Thymus (tissue), 14 donors: ENCODE measurements at places on chromosomes 13 and 19. TPM values are rescaled to one million over a fixed set of nuclear protein-coding genes. Genes with fewer than 3 reads are reported as not detected.
A peak's percentile ranks its signal among the peaks of the same experiment; 100 is the strongest.

Gene SHANK1
- total RNA-seq = 1.8 TPM

Gene ZNF69
- 5.1 TPM for total RNA-seq

Gene PSPN
- 0.90 TPM for total RNA-seq

Gene LCP1
- total RNA-seq = 596 TPM

Gene MYH14
- total RNA-seq = 1.6 TPM

Gene POU2F2
- 1.5 TPM for total RNA-seq

Gene SMG9
- total RNA-seq = 16.0 TPM

- H3K27me3 ChIP-seq = no peaks in the 10 kb centered on the region
- peaks cover 23% of the 10 kb centered on the region for H3K4me1 ChIP-seq
- DNase-seq = no peak
- no peak overlapping the region for H3K4me3 ChIP-seq
- no peak overlapping the region for H3K27ac ChIP-seq
Observed at GRCh38 chr19:43501661-43502418, 2.7 kb downstream of the PHLDB3 start.

DNA sequence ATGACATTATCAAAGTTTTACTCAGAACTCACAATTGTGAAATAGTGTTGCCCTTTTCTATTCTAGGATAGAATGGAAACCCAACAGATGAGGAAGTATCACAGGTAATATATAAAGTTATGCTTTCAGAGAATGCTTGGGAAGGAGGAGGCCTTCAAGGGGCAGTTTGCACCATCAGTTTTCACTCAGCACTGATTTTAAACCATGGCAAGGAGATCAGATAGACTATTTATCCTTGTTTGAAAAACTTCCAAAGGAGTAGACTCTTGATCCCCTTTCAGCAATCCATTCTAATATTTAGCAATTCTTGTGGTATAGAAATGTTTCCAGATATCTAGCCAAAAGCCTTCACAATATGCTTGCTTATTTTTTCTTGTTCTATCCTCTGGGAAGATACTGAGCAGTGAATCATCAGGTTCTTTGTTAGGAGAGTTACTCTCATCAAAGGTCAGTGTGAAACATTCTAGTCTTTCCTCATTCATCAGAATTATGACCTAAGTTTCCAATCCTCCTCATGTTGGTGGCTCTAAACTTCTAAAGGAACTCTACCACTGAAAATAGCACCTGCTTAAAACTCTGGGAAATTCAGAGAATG, 3.8 kb downstream of the GPC6 start:
- no peak overlapping the region for H3K4me3 ChIP-seq
- no peaks in the 10 kb centered on the region for H3K4me1 ChIP-seq
- no peak overlapping the region for H3K27ac ChIP-seq
- no peaks in the 10 kb centered on the region for H3K36me3 ChIP-seq
- H3K27me3 ChIP-seq = peaks cover 38% of the 10 kb centered on the region

- no peaks in the 10 kb centered on the region for H3K4me1 ChIP-seq
- no peaks in the 10 kb centered on the region for H3K36me3 ChIP-seq
- no peaks in the 10 kb centered on the region for H3K27me3 ChIP-seq
- H3K27ac ChIP-seq = no peak overlapping the region
Observed at GRCh38 chr13:43994999-43995859, 115.5 kb downstream of the LACC1 start.

DNA sequence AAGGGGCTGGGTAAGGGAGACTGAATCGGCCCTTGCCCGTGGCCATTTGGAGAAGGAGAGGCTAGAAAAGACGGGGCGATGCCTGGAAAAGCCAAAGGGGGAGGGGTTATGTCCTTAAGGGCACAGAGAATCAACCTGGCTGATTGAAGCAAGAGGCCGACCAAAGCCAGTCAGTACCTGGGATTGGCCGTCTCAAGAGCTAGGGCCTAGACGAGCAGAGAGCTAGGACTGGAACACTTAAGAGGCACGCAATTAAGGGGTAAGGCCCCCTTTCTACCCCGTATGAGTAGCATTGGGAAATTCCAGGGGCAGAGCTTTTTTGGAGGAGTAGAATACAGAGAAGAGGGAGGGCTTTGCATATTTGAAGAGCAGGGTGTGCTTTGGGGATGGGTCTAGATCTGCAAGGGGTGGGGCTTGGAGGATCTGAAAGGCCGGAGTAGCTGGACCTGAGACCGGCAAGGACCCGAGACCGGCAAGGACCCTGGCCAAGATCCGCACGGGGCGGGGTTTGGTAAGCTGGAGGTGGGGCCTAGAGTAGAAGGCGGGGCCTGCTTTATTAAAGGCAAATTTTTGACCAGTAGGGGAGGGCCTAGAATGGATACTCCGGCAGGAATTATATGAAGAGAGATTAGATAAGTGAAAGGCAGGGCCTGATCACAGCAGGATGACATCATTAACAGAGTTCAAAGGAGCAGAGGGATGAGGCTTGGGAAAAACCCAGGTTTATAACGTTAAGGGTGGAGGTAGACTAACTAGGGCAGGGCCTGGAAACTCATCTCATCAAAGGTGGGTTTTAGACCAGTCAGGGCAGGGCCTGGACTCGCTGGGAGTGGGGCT, 10.7 kb upstream of the CACNG6 start:
- no peaks in the 10 kb centered on the region for H3K36me3 ChIP-seq
- no peaks in the 10 kb centered on the region for H3K4me1 ChIP-seq
- no peak overlapping the region for H3K27ac ChIP-seq
- no peak for DNase-seq
- H3K27me3 ChIP-seq = peaks cover 76% of the 10 kb centered on the region

DNA sequence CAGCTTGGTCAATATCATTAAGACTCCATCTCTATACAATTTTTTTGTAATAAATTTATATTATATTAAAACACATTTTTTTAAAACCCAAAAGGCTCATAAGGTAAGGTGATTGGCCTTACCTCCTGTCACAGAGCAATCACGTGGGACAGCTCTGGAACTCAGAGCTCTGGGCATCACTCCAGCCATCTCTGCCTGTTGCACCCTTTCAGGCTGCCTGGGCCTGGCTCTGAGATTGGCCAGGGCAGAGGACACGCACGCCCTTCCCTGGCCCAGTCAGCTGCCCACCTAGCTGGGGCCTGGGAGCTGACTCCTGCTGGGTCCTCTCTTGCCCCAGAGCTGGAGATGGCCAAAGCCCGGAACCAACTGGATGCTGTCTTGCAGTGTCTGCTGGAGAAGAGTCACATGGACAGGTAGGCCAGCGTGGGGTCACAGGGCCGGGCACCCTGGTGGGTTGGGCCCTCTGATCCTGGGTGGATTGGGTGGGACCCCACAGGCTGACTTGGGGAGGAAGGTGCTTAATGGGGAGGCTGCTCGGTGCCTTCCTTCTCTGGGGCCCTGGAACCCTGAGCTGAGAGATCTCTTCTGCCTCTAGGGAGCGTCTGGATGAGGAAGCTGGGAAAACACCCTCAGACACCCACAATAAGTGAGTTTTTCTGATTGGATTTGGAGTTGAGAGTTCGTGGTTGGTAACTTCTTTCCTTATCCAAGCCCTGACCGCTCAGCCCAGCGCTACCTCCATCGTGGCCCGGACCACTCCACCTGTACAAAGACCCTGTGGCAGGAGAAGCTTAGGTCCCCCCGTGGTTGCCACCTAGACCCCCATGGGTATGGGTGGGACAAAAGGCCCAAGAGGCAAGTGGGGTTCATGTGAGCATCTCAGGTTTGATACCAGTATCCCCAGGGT, 3.7 kb downstream of the LIN37 start:
- H3K4me1 ChIP-seq = peaks cover 32% of the 10 kb centered on the region

- DNase-seq = peak; percentile 89
- H3K4me3 ChIP-seq = peak within 1 kb of the TSS; percentile 95
- H3K4me1 ChIP-seq = peaks cover 27% of the 10 kb centered on the region
- H3K36me3 ChIP-seq = peaks cover 37% of the 10 kb centered on the region
- H3K27me3 ChIP-seq = peaks cover 4% of the 10 kb centered on the region
Observed at GRCh38 chr19:38849860-38850435, at the start of gene HNRNPL. Gene HNRNPL (minus strand): TSS chr19:38849986. CDS start chr19:38849966, 20 bp downstream.

DNA sequence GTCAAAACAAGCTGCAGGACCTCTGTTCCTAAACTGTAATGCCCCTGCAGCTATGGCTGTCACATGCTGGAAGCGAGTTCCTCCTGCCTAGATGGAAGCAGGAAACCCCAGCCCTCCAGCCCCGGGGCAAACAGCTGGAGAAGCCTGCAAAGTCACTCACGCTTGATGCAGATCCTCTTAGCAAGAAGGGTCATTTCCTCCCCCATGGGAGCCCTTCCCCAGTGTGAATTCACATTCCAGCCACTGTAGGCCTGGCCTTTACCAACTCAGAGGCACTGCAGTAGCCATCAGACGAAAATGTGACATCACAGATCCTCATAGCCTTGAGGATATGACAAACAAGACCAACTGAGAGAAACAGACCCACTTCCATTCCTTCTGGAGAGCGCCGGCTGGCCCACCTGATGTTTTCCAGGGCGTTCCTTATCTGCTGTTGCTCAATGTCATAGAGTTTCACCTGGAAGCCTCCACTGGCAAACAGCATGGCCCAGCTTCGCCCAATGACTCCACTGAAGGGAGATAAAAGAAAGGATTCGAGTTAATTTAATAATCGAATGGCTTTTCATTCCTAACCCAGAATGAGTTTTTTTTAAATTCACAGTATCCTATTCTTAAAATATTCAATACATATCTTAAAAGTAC, 13.5 kb downstream of the CRYL1 start:
- DNase-seq = no peak
- no peaks in the 10 kb centered on the region for H3K4me1 ChIP-seq
- H3K27ac ChIP-seq = no peak overlapping the region
- no peaks in the 10 kb centered on the region for H3K27me3 ChIP-seq
- no peaks in the 10 kb centered on the region for H3K36me3 ChIP-seq

- H3K36me3 ChIP-seq = no peaks in the 10 kb centered on the region
- H3K27me3 ChIP-seq = no peaks in the 10 kb centered on the region
- H3K4me3 ChIP-seq = no peak overlapping the region
- H3K27ac ChIP-seq = no peak overlapping the region
- no peak for DNase-seq
- H3K4me1 ChIP-seq = no peaks in the 10 kb centered on the region
Observed at GRCh38 chr13:83372786-83373185, 509.5 kb downstream of the SLITRK1 start.

GRCh38 chr13:31427151-31428100, 227.7 kb downstream of the B3GLCT start:
- no peaks in the 10 kb centered on the region for H3K4me1 ChIP-seq
- no peak for DNase-seq
- H3K27me3 ChIP-seq = no peaks in the 10 kb centered on the region

- no peak overlapping the region for H3K27ac ChIP-seq
- no peaks in the 10 kb centered on the region for H3K27me3 ChIP-seq
- no peaks in the 10 kb centered on the region for H3K4me1 ChIP-seq
- H3K4me3 ChIP-seq = no peak overlapping the region
Observed at GRCh38 chr19:30449673-30450072, 77.5 kb downstream of the ZNF536 start.

DNA sequence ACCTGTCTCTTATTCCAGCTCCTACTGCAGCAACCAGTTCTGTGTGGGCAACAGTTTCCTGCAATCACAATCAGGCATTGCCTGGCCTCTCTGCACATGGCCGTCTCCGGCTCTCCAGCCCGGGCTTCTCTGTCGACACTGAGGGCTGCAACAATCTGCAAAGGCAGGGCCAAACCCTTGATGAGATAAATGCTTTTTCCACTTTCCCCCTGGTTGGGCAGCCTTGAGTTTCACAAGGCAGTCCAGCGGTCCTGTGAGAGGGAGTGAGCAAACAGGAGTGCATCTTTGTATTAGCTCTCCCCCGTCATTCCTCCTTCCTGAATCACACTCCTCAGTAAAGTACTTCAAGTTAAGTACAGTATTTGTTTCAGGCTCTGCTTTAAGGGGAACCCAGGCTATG, 40.7 kb upstream of the VWA8 start:
- H3K36me3 ChIP-seq = no peaks in the 10 kb centered on the region
- DNase-seq = no peak
- H3K27ac ChIP-seq = no peak overlapping the region
- no peaks in the 10 kb centered on the region for H3K27me3 ChIP-seq
- no peak overlapping the region for H3K4me3 ChIP-seq
- H3K4me1 ChIP-seq = no peaks in the 10 kb centered on the region

DNA sequence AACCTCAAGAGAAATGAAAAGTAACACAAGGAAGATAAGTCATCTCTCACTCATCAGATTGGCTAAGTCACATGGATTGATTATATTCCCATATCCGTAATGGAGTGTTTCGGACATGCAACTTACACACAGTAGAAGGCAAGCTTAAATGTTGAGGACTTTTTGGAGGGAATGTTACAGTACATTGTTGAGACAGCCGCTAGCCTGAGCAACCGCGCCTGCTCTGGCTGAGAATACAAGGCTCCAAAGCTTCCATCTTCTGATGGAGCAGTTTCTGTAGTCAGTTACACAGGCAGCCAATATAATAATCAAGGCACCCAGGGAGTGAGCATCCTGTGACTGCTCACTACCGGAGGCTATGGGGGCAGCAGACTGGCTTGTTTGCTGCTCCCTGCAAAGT, 1.0 kb upstream of the CRYL1 start:
- DNase-seq = no peak
- no peak overlapping the region for H3K4me3 ChIP-seq
- peaks cover 12% of the 10 kb centered on the region for H3K4me1 ChIP-seq
- H3K27me3 ChIP-seq = no peaks in the 10 kb centered on the region
